Kidney (tissue), 22 donors: ENCODE measurements at places on chromosomes 5 and 9. TPM values are rescaled to one million over a fixed set of nuclear protein-coding genes. Genes with fewer than 3 reads are reported as not detected.

Gene FOXD4
- 0.60 TPM for total RNA-seq

Gene TAF11L3
- total RNA-seq = not detected

Gene SARDH
- total RNA-seq = 4.6 TPM

Gene ARHGEF28
- 66.3 TPM for total RNA-seq

Gene ADRA1B
- 1.6 TPM for total RNA-seq

Gene NEURL1B
- 42.6 TPM for total RNA-seq

Gene WNT8A
- total RNA-seq = not detected

Gene MED22
- 32.7 TPM for total RNA-seq

Gene SLC6A7
- not detected for total RNA-seq

Gene DOCK8
- 46.5 TPM for total RNA-seq

Gene NAIF1
- 12.3 TPM for total RNA-seq

Gene LCN15
- total RNA-seq = not detected

Gene HAPLN1
- 0.19 TPM for total RNA-seq

Gene SLC36A3
- not detected for total RNA-seq

Gene ZDHHC11B
- total RNA-seq = 5.4 TPM

Gene FAM200C
- 4.8 TPM for total RNA-seq

Gene IGIP
- total RNA-seq = 15.5 TPM

DNA sequence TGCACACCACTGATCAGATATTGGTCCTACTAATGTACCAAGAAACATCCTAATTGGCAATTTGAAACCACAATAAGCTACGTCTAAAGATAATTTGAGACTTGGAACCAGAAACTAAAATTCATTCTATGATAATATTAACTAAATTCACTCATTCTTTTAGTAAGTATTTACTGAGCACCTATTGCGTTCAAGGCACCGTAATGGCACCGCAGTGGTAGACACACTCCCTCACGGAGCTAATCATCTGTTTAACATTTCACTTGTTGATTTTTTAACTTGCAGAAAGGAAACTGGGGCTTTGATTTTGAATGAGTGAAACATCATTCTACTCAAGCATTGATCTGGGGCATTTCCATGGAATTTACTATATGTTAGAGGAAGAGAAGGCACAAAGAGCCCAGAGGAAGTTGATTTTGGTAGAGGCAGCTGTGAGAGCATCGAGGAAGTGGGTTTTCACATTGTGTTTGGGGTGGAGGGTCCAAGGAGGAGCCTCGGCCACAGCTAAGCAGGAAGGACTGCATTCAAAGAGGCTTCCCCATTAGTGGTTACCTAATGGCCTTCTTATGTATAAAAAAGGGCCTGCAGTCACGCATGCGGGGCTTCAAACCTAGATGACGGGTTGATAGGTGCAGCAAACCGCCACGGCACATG lies 7.1 kb downstream of the RAPGEF1 start:
- peak; percentile 52 for DNase-seq

DNA sequence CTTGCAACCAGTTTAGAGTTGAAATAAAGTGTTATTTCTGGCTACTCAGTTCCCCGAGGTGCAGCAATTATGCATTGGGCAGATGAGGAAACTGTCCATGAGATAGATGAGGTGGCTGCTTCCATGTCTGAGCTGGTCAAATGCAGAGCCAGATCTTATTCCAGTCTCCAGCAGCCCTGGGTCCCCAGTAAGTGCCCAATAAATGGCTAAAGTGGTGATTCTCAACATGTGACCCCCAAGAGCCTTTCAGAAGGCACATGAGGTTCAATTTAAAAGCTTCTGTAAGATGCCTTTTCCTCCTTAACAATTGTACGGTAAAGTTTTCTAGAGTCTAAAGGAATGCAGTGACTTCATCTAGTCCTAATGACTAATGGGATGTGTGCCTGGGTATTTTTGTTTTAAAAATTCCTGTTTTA lies 17.5 kb downstream of the ATOX1 start:
- no peak for DNase-seq

- DNase-seq = no peak
These were observed 309.7 kb downstream of the TLE1 start for GRCh38 chr9:81379655-81380054.

DNA sequence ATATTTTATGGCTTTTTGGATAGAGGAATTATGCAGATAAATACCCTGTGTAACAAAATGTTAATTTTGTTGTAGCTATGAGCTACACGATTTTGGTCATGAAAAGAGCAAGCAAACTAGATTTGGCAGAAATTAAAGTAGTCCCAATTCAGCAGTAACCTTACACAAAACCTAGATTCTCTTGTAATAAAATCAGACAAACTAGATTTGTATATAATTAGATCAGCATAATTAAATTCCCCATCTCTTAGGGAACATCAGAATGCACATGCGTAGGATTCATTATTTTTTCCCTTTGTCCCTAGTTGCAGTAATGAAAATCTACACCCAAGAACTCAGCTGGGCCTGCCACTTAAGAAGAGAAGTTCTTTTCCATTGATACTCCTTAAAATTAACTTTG lies 1879.2 kb upstream of the CDH9 start:
- DNase-seq = no peak

DNA sequence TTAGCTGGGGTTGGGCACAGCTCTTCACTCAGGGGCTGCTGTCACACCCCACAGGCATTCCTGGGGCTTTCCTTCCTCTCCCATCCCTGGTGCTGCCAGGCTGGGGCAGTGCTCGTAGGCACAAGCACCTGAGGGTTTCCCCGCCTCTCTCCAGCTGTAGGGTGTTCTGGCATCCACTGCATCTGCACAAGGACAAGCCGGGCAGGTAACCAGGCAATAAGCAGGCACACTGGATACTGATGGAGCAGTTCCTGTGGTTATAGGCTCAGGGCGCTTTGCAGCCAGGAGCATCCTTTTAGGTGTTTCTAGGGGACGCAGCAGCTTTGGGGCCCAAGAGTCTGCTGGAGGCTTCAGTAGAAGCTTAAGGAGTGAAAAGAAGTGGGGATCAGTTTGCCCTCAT lies 56.8 kb downstream of the ARHGEF37 start:
- no peak for DNase-seq

GRCh38 chr5:43121913-43122484 lies 1.3 kb downstream of the ZNF131 start:
- no peak for DNase-seq

GRCh38 chr5:132708645-132709044 lies 28.7 kb downstream of the KIF3A start:
- DNase-seq = no peak

DNA sequence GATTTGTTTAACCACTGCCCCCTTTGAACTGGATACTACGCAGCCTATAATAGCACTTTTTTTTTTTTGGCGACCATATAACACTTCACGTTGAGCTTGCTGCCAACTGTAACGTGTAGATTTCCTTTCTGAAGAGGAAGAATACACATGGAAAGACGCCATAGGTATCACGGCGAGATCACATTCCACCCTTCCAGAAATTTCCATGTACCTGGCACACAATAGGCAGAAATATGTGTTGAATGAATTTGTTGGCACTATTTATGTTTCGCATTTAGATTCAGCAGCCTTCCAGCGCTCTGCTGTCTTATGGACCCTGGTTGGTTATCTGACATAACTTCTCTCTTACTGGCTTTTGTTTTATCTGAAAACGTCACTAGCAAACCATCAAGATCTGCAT lies 250.3 kb downstream of the SLIT3 start:
- no peak for DNase-seq

- no peak for DNase-seq
These were observed 71.9 kb downstream of the UBAP1 start for GRCh38 chr9:34250721-34251120.

GRCh38 chr9:35603506-35603985 lies 1.5 kb upstream of the TESK1 start:
- no peak for DNase-seq

- DNase-seq = no peak
These were observed 72.9 kb downstream of the ECPAS start for GRCh38 chr9:111411266-111411665.

- DNase-seq = no peak
These were observed 151.5 kb downstream of the NR3C1 start for GRCh38 chr5:143251946-143252345.

DNA sequence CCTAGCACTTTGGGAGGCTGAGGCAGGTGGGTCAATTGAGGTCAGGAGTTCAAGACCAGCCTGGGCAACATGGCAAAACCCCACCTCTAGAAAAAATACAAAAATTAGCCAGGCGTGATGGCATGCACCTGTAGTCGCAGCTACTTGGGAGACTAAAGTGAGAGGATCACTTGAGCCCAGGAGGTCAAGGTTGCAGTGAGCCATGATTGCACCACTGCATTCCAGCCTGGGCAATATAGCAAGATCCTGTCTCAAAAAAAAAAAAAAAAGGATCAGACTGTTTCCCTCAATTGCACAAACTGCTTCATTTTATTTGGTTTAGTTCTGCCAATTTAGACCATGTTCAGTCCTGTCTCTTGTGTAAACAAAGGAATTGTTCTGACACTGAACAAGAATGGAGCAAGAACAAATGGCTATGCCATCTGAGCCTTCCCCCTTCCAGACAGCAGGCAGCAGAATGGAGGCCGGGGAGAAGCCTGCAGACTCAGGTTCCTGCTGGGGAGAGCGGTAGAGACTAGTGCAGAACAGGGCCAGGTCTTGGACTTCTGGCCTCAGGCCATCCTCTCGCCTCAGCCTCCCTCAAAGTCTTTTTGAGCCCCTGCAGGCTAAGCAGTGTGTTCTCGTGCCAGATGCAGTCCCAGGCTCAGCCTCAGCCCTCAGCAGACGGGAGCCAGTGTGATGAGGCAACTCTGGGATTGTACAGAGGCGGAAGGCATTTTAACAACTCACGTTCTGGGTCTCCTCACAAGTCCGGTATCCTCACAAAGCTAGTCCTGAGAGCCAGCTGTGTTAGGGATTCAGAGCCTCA lies 18.2 kb downstream of the HNRNPH1 start:
- DNase-seq = no peak

DNA sequence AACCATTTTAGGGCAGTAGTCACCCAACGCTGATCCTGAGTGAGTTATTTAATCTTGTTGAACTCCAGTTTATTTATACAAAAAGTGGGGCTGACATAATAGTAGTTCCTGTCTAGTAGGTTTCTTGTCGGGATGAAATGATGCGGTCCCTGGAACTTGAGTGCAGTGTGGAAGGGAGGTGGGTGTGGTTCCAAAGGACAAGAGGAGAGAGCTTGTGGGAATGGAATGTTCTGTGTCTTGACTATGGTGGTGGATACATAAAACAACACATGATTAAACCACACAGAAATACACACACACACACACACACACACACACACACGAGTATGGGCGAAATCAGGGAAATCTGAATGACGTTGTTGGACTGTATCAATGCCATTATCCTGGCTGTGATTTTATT lies 66.1 kb upstream of the BARHL1 start:
- DNase-seq = no peak
